CD4-positive, alpha-beta memory T cell (primary cell): ENCODE measurements at places on chromosomes 5 and 9.

- no peak for DNase-seq
Observed at GRCh38 chr5:97627272-97627671, 444.2 kb upstream of the RIOK2 start.

DNA sequence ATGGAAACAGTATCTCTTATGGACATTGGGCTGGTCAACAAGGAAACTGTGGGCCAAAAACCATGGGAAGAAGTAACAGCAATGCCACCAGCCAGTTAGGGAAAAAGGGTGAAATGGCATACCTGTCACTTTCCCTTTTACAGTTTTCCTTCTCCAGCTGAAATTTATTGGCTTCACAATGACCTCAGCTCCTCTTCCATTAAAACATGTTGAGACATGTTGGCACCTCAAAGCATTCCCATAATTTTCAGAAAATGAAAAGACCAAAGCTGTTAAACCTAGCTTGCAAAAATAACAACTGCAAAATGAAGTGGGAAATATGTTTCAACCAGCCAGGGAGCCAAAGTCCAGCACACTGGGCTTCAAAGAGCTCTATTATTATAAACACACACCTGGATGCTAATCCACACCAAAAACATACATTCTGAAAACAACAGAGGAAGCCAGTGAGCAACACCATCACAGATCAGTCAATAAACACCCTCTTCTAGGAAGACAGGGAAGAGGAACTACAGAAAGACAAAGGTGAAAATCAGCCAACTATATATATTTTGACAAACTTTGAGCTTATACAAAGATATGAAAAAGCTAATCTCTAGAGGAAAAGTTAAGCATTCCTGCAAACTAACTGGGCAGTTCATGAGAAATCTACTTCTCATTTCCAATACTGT, 78.4 kb upstream of the PTGER4 start:
- no peak for DNase-seq

GRCh38 chr5:69156456-69156855, 10.5 kb upstream of the CCNB1 start:
- no peak for DNase-seq

GRCh38 chr9:108535526-108535925, 320.3 kb downstream of the ACTL7B start:
- DNase-seq = no peak

GRCh38 chr9:14439555-14439954, 125.6 kb upstream of the NFIB start:
- DNase-seq = no peak

GRCh38 chr5:87825583-87825982, 412.9 kb upstream of the CCNH start:
- DNase-seq = no peak

- no peak for DNase-seq
Observed at GRCh38 chr9:71729816-71730526, 38.3 kb downstream of the CEMIP2 start.
